ENCODE measurements at places on chromosomes 2 and 18.

GRCh38 chr18:73696171-73696570 is 451.5 kb downstream of the FBXO15 start:
- no peak for DNase-seq

GRCh38 chr18:59068276-59069071 is 71.2 kb upstream of the SEC11C start:
- no peak for DNase-seq

- DNase-seq: no peak
Measured at GRCh38 chr2:75018162-75018561, 59.7 kb downstream of the POLE4 start.

DNA sequence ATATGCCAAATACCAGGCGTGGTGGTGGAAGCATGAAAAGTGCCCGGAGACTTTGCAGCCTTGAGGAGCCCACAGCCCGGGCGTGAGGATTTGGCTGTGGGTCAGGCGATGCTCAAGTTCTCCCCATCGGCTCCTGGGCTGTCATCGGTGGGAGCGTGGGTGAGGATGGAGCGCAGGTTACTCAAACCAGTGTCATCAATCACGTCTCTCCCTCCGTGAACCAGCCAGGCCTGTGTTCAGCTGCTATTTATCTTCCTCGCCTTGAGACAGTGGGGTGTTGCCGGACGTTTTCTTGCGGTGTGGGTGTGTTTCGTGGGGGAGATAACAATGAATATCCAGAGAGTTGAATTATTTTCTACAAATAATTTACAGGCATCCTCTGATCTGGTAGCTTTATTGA is 317.6 kb downstream of the EIPR1 start:
- DNase-seq: no peak

DNA sequence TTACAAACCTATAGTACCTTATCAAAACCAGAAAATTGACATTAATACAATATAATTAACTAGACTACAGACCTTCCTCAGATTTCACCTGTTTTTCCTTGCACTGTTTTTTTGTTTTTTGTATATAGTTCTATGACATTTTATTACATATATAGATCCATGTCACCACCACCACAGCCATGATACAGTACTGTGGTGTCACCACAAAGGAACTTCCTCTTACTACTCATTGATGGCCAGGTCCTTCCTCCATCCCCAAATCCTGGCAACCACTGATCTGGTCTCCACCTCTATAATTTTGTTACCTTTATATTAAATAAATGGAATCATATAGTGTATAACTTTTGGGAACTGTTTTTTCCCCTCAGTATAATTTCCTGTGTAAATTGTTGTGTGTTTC is 19.4 kb upstream of the ATP6V1B1 start:
- DNase-seq: no peak

- no peak for DNase-seq
Measured at GRCh38 chr2:41867553-41867952, 180.3 kb upstream of the PKDCC start.

GRCh38 chr2:55763721-55764120 is 70.1 kb upstream of the PNPT1 start:
- no peak for DNase-seq

DNA sequence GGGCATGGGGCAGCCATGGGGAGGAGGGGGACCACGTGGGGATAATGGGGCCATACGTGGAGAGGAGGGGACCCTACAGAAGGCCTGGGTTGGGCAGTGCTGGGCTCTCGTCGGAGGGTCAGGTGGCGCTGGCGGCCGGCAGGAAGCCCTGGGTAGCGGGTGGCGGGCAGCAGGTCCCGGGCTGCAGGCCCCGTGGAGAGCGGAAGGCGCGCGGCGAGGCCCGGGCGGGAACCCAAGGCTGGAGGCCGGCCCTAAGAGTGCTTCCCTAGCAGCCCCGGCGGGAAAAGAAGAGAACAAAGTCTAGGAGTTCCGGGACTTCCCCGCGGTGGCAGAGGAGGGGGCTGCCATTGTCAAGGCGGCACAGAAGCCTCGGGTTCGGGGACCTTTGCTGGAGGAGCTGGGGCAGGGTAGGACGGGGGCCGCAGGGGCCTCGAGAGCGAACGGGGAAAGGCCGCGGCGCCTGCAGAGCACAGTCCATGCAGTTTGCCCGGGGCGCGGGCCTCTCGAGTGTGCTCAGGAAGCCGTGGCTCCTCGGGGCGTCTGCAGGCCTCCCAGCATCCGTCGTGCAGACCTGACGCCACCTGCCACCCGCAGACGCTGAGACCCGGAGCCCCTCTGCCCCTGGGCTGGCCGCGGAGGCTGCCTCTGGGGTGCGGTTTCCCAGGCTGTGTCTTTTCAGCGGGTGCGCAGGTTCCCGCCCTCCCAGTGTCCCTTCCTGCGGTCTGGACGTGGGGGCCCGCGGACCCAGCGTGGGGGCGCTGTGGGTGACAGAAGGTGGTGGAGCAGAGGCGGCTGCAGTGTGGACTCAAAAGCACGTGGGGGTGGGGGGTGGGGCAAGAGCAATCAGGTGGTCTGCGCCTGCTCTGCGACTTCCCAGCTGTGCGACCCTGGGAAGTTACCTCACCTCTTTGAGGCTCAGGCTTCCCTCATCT is 19.4 kb upstream of the NCL start:
- no peak for DNase-seq

GRCh38 chr2:202944816-202945215 is 32.7 kb downstream of the CARF start:
- no peak for DNase-seq

GRCh38 chr2:17476830-17477229 is 41.4 kb downstream of the RAD51AP2 start:
- DNase-seq: no peak

DNA sequence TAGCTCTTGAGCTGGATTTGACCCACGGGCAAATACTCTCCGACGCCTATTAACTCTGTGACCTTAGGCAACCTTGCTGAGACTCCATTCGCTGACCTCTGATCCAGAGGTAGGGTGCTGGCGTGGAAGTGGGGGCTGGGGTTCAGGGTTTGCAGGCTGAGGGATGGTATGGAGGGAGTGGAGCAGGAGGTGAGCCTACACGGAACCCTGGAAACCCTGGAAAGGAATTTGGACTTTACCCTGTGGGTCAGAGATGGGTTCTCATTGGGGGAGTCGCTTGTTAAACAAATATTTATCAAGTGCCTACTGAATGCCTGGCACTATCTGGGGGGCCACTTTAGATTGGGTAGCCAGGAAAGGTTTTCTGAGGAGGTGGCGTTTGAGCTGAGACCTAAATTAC is 58.2 kb upstream of the FZD7 start:
- DNase-seq: no peak

DNA sequence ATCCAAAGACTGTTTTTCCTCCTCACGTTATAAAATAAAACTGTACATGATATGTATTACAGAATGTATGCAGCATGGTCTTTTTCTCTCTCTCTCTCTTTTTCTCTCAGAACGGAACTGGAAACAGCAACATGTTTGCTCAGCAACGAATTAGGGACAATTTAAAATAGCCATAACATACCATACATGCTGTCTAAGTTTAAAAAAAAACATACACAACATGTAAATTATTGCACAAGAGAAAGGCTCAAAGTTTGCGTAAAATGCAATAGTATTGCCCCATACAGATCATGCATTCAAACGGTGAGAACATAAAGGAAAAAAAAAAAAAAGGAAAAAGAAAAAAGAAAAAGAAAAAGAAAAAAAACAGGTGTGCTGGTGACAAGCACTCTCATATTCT is 93.6 kb downstream of the BCL11A start:
- DNase-seq: no peak

- no peak for DNase-seq
Measured at GRCh38 chr2:175454953-175455389, 273.5 kb upstream of the ATP5MC3 start.

Data from ACHN (cell line).